Cortex of kidney (tissue), 1 donor: ENCODE measurements at places on chromosomes 6 and 20.

DNA sequence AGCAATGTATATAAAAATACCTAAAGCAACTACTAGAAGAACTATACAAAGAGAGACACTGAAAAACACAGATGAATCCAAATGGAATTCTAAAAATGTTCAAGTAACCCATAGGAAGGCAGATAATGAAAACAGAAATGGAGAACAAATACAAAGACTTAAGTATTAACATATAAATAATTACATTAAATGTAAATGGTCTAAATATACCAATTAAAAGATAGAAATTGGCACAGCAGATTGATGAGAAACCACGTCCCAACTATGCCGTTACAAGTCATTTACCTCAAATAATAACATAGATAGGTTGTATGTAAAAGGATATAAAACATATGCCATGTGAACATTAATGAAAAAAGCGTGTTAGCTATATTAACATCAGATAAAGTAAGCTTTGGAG is 40.1 kb downstream of the CEP85L start:
- DNase-seq = no peak

DNA sequence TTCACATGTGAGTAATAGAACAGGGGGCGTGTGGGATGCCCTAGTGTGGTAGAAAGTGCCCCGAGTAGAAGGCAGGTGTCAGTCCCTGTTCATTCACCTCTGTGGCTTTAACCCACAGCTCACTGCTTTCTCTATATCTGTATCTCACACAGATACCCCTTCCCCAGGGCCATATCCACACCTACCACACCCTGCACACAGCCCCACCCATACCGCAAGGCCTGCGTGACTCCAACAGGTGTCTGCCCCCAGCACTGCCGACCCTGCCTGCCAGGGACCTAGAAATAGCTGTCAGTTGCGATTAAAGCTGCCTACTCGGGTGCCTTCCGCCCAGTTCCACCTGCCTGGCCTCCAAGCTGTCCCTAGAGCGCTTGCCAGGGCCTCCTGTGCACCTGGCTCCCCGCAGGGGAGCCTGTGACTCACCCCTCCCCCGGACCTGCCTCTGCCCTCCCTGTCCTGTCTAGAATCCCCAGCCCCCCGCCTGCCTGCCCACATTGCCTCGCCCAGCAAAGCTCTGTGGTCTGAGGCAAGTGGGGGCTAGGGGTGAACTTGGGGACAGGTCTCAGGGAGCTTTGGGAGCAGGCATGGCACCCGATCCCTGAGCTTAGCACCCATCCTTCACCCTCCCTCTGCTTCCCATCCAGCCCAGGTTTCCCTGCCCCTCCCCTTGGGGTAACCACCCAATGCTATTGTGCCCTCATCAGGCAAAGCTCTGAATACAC is 38.3 kb upstream of the ID1 start:
- DNase-seq = no peak

- no peak for DNase-seq
Observed at GRCh38 chr6:149431905-149432775, 32.1 kb downstream of the SUMO4 start.

- DNase-seq = no peak
Observed at GRCh38 chr20:22566876-22567658, 17.3 kb downstream of the FOXA2 start.

- no peak for DNase-seq
Observed at GRCh38 chr6:167804281-167805013, 22.3 kb upstream of the AFDN start.

GRCh38 chr6:108492131-108492766 is 68.5 kb upstream of the FOXO3 start:
- DNase-seq = no peak

DNA sequence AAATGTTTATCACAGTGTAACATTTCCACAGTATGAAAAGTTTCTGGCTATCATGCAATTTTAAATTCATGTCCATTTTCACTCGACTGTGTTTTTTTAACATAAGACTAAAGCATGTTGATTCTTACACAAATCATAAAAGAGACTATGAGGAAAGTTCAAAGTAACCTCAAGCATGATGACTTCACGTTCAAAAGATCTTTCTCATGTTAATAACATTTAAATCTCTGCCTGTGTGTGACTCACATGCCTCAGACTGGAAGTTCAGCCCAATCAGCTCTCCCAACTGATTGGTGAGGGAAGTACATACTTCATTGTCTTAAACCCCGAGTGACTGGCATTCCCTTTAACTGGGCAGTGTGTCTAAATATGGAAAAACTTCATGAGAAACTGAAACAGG is 37.4 kb downstream of the ATXN1 start:
- DNase-seq = no peak

DNA sequence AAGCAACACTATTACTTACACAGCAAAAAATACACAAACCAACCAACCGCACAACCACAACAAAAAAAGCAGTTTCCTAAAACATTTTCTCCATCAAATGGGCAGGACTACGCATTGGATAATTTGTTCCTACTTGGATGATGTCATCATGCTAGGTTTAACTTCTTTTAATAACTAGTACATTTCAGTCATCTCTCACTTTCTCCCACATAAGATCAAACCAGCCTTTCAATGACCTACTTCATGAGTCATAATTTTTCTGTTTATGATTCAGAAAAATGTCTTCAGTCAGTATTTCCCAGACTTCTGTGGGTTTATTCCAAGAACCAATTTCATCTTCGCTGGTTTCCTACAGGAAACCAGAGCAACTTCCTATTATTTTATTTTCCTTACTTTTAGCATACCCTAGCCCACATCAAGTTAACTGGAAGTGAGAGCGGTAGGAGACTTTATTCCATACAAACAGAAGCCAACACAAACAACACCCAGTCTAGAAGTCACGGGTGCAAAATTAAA is 134.2 kb downstream of the GMDS start:
- DNase-seq = no peak

DNA sequence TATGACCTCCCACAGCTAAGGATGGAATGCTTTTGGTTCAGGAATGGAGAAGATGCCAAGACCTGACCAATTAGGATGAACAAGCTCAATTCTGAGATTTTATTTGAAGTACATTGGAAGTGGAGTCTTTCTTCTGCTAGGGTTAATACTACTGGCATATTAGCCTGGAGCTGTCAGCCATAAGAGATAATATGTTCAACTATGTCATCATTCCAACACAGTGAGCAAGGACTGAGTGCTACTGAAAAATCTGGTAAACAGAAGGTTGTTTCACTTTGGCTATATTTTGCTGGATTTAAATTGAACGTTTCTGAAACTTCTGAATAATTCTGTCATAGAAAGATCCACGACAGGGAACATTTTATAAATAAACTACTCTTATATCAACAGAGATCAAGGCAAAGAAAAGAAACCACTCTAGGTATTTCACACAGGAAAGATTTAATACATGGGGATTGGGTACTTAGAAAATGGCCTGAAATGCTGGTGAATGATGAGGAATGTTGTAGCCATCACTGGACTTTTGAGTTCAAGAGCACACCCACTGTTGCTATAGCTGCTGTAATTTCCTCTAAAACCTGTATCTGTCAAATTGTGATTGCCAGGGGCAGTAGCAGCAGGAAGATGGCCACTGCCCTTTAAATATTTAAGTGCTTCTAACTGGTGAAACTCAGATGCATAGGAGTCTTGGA is 200.5 kb downstream of the PLCB4 start:
- DNase-seq = no peak

GRCh38 chr6:32168350-32168749 is 4.0 kb downstream of the EGFL8 start:
- no peak for DNase-seq

DNA sequence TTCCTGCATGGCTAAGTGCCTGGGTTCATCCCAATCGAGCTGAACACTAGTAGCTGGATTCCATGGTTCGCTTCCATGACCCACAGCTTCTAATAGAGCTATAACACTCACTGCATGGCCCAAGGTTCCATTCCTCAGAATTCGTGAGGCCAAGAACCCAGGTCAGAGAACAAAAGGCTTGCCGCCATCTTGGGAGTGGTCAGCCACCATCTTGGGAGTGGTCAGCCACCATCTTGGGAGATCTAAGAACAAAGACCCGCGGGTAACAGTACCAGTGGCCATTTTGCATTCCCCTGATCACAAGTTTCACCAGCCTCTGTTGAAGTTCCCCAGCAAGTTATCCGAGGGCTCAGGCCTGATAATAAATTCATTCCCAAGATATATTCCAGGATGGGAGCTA is 179.6 kb downstream of the LMBRD1 start:
- DNase-seq = no peak

GRCh38 chr6:11538052-11538818 is 686 bp downstream of the TMEM170B start:
- DNase-seq = peak; percentile 7

- no peak for DNase-seq
Observed at GRCh38 chr6:139290787-139291311, 949 bp downstream of the TXLNB start.

GRCh38 chr20:48489656-48490055 is 338.1 kb downstream of the PREX1 start:
- no peak for DNase-seq

- no peak for DNase-seq
Observed at GRCh38 chr6:157434349-157435033, 53.5 kb downstream of the ZDHHC14 start.

GRCh38 chr6:61977099-61977498 is 308.9 kb downstream of the KHDRBS2 start:
- DNase-seq = no peak

DNA sequence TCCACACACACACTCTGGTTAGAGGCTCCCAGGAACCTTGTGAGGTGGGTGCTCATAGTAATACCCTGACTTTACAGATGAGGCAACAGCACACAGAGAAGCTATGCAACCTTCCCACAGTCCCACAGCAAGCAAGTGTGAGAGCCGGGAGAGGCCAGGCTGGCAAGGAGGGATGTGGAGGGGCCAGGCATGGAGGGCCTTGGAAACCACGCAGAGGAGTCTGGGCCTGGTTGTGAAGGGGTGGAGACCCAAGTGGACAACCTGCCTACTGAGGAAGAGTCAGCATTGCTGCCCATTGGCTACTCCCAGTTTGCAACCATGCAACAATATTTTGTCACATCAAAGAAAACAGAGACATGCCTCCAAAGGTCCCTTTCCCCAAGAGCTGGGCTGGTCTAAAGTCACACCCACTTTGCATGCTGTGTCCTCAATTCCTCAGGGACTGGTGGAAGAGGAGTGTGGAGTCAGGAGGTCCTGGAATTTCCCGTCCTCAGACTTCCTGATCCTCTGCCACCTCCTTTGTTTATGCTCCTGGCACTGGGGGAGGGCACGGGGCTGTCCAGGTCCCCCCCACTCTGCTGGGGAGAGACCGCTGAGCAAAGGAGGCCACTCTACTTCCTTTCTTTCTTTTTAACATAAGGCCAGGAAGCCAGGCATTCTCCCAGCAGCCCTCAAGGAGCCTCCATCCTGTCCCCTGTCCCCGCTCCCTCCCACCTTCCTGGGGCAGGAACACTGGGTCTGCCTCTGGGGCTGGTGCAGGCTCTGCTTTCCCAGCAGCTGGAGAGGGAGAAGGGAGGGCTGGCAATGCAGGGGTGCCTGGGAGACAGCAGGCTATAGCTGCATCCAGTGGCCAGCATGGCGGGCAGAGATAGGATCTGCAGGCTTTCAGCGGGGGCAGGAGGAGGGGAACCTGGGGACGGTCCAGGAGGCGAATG is 68.3 kb downstream of the NOL4L start:
- no peak for DNase-seq

- no peak for DNase-seq
Observed at GRCh38 chr6:105836379-105836778, 249.8 kb upstream of the PRDM1 start.

DNA sequence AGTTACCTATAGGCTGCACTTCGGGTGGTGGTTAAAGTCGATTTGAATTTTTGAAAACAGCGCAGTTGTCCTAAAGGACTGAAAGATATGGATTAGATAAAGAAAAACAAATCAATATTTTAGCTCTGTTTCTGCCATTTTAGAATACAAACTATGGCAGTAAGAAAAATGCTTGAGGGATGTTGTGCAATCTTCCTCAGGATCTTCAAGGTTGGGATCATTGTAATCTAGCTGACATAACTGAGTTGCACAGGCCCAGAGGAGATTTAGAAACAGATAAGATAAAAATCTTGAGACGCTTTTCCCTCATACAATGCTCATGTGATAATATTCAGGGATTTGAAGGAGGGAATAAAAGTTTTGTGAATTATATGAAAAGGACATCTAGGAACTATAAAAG is 926 bp downstream of the PEX3 start:
- DNase-seq = no peak

GRCh38 chr6:156175971-156176421 is 601.2 kb upstream of the ARID1B start:
- DNase-seq = no peak

GRCh38 chr20:32581839-32582658 is 3.1 kb downstream of the NOL4L start:
- DNase-seq = no peak

GRCh38 chr20:51361258-51361657 is 181.3 kb downstream of the NFATC2 start:
- no peak for DNase-seq

DNA sequence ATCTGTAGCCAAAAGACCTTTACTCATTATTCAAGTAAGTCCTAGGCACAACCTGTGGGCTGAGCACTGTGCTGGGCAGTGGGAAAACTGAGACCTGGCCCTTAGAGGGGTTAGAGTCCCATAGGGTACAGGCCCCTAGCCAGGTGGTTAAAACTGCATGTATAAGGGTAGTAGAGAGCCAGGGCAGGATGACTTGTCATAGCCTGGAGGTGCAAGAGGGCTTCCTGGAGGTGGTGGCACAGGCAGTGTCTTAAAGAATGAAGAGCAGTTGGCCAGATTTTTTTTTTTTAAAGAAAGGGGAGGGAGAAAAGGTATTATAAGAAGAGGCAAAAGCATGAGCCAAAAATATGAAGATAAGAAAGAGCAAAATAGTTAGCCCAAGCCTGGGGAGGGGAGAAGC is 176.6 kb upstream of the KCNK16 start:
- DNase-seq = no peak

DNA sequence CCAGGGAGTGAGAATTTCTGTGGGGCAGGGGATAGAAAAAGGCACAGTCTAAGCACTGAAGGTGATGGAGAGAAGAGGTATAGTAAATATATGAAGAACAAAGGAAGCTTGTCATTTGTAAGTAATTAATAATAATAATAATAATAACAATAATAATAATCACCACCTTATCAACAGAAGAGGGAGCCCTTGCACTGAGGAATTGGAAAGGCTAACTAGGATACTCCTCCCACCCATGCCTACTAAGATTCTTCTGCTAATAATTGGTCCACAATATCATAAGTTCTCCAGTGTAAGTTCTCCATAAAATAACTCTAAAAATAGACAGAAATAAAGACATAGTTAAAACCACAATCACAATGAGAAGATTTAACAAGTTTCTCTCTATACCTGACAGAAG is 912 bp upstream of the OR12D3 start:
- no peak for DNase-seq
